ENCODE measurements at places on chromosomes 3 and 15.

DNA sequence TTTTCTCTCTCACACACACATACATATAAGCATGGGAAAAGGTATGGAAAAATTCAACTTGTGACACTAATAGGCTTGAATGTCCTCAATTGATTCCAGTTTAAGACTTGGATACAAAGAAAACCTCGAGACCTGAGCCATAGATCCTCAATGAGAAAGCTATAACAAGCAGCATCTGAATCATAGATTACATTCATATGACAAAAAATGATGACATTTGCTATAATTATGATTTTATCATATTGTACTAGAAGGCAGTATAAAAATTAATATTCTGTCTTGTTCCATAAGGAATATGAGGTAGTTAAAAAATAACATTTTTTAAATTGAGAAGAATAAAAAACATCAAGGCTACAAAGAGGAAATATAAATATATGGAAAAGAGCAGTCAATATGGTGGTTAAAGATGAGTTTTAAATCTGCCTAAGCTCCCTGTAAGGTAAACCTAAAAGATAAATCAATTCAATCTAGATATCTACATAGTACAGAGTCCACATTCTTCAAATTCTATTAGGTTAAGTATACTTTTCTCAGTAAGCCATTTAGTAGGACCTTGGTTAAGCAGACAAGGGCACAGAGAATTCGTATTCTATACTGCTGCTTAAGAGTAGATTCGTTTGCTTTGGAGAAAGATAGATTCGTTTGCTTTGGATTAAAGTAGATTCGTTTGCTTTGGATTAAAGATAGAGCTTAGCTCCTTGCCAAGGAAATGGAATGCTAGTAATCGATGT lies 175.7 kb downstream of the STAG1 start:
- DNase-seq = no peak

DNA sequence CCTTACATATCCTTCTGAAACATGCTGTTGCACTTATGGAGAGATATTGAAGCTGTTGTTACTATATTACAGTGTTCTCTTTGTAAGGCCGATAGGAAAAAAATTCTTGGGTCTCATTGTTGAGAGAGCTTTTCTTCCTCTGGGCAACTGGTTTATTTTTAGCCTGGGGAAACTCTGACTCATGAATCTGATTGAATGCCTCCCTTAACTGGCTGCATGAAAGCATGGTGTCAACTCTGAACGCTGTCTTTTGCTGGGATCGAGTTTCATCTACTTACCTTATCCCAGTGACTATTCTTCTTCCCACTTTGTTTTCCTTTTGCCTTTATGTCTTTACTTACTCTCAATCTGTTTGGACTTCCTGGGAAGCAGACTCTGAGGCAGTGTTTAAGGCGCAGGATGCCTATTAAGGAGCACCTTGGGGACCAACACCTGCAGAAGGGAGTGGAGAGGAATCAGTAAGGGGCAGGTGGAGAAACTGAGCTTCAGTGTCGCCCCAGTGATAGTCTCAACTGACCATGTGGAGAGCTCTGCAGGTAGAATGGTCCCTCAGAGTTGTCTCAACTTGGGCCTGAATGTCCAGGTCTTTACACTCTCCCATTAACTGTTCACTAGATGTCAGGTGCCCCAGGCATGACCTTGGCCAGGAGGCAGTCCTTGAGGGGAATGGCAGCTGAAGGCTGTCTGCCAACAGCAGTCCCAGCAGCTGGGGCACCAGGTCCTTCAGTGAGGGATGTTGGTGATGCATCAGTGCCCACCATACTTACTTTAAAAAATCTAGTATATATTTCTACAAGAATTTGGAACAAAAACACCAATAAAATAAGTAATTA lies 88.9 kb upstream of the CCNL1 start:
- no peak for DNase-seq

DNA sequence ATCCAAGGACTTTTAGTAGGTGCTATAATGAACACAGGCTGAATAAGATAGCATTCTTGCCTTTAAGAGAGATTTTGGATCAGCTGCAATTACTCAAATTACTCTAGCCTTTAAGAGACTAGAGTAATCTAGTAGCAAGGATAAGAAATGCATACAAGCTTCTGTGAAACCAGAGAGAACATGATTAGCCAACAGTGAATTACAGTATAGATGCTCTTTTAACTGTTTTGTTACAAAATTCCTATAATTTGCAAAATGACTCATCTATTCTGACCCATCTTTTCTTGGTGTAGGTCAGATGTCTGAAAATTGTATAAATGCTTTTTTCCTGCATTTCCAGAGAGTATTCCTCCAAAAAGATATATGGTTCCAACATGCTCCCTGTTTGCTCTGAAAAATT lies 66.9 kb downstream of the CEP63 start:
- DNase-seq = no peak

DNA sequence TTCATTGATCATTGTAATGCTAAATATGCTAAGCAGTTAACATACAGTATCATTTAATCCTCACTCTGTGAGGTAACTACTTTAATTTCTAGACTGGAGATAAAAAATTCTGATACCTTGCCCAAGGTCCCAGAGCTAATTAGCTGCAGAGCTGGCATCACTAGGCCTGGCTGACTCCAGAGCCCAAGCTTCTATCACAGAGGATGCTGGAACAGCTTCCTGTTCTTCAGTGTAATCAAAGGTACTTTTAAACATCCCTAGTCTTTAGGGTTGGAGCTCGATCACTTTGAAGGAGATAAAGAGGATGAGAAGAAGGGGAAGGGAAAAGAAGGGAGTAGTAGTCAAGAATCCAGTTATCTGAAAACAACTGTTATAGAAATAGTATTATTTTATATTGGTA lies 37.1 kb upstream of the BOC start:
- no peak for DNase-seq

GRCh38 chr3:100630664-100631063 lies 21.3 kb downstream of the ADGRG7 start:
- no peak for DNase-seq

DNA sequence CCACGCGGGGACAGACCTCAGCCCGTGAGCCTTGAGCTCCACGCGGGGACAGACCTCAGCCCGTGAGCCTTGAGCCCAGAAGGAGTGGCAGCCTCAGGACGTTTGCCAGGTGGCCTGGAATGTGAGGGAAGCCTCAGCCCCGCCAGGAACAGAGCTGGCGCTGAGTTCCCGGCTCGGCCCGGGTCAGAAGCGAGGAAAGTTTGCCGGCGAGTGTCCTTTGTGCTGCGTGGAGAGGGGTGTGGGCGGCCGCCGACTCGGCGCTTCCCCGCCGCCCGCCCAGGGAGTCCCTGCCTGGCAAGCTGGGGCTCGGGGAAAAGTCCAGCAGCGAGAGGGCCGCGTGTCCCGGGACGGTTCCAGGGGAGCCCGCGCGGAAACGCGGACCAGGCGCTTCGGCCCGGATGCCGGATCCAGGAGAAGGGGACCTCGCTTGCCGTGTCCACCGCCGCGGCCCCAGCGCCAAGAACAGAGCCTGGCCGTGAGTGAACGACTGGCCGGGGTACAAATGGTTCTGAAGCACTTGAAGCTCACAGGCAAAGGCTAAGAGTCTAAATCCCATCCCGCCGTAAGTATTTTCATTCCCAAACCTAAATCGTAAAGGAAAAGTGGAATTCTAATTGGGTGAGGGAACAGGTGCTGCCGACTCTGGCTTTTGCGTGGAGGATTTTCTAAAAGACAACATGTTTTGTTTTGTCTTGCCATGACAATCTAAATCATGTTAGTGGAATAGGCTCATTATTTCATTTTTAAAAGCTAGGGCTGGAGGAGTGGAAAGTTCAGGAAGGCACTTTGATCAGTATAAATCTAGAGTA lies 1.7 kb downstream of the LRRN1 start:
- DNase-seq = no peak

- no peak for DNase-seq
Observed at GRCh38 chr3:175346573-175347356, 487.6 kb downstream of the NAALADL2 start.

DNA sequence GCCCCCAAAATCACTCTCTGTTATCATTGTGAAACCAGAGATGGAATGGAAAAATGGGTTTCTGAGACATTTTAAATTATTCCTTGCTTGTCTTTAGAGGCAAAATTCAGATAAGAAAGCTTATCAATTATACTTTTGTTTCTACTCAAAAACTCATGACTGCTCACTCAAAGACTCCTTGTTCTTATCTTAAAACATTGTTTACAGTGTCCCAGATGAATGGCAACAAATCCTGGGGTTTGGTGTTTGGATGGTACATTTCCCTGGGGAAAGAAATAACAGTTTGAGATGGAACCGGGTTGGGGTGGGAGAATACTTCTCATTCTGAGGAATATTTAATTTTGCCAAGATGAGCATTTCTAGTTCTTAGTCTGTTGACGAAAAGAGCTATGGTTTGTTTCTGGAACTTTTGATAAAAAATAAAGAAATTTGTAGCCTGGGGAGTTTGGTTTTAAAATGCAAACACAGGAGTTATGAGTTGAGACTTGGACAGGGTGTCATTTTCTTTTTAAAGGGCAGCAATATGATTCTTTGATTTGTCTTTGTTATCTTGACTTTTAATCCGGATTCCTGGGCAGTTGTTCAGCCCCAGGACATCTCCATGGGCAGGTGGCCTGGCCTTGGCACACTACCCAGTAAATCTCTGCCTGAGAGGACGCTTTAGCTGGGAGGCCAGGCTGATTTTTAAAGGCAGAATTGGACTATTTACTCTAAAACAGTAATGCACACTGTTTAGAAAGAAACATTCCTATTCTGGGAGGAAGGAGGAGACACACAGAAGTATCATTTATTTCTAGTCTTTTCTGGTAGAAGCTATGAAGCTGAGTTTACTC lies 32.4 kb downstream of the BTD start:
- no peak for DNase-seq

- no peak for DNase-seq
Observed at GRCh38 chr15:23003736-23004135, 23.6 kb upstream of the CYFIP1 start.

GRCh38 chr15:91522605-91523332 lies 330.7 kb upstream of the SLCO3A1 start:
- no peak for DNase-seq

DNA sequence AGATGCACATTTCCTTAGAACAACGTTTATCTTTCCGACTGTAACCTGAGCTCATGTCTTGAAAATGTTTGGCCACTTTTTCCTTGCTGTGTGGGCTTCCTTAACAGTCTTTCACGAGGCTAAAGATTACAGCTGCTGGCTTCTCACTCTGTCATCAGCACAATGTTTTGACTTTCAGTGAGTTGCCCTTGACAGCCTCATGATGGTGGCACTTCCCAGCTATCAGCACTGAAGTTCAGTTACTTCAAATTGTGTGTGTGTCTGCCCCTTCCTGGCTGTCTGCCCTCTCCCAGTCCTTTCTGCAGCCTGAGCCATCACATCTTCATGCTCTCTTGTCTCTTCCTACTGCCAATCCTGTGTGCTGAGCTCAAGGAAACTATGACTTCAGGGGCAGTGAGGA lies 152.2 kb downstream of the NTRK3 start:
- no peak for DNase-seq

- no peak for DNase-seq
Observed at GRCh38 chr15:72585476-72586058, 68.9 kb upstream of the GOLGA6B start.

Measured in stimulated activated CD8-positive, alpha-beta memory T cell treated with anti-CD3 and anti-CD28 coated beads, Interleukin-15, amount 100 ng/mL, for 24 hours (primary cell).